ENCODE measurements at places on chromosomes 2 and 18.

- no peak for DNase-seq
These were observed 284 bp downstream of the TIMM21 start for GRCh38 chr18:74148543-74149070.

DNA sequence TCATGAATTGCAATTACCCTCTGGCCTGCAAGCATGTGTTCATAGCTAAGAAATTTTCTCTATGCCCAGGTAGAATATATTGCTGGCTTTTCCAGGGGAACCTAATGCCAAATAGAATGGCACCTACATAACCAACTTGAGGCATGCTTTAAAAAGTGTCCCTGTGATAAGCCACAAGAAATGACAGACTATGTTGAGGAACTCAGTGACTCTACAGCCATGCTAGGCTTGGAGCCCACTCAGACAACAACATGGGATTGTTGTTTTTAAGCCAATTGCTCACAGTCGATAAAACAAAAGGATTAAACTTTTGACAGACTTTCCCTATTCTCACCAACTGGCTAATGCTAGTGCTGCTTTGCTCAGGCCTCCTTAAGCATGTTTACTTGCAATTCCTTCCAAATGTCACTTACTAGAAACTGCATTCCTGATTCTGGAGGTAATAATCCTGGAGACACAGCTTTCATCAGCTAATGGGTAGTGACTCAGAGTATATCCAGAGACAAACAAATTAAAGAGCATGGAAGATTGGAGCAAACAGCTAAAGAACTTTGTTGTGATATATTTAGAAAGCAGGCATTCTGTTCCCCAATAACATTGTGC is 249.0 kb downstream of the SLC8A1 start:
- peak; percentile 28 for DNase-seq

DNA sequence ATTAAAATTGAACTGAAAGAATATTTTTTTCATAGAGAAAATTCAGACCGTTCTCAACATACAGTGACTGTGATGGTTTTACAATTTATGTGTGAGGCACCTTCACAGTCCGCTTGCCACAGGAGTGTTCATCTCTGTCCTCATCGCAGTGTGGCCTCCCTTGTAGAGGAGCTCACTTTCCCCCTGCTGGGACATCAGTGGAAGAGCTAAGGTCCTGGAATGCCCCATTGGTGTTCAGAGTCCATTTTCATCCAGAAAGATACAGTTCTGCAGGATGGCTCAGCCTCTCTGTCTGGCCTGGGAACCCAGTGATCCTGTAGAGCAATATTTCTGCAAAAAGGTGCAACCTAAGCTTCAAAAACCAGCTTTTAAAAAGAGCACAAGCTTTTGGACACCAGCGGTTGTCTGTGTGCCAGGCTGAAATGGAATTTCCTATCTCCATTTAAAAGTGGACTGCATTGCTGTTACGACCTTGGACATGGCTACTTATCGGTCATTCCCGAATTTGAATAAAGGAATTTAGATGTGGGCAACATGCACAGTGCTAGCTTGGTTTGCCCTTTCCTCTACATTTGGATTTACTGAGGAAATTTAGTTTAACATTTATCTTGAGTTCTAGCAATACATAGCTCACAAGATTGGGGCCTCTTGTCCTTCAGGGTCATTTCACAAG is 26.7 kb upstream of the FAM237A start:
- no peak for DNase-seq

GRCh38 chr2:144694456-144694855 is 174.5 kb upstream of the ZEB2 start:
- no peak for DNase-seq

DNA sequence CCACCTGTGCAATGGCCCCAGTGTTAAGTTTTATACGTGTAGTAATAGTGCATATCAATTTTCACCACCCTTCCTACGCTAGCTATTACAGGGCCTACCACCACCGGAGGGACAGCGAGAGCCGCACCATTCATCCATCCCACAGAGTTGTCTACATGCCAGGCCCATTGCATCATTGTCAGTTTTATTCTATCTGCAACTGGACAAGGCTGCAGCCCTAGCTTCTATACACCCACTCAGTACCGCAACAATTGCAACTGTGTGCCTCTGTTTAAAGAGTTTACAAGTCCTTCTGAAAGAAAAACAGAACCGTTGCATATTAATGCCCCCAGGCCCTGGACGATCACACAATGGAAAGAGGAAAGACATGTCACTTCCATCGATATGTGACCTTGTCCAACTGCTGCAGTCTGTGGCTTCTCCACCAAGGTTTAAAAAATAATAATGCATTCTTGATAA is 58.6 kb downstream of the ZEB2 start:
- no peak for DNase-seq

GRCh38 chr2:85120363-85120762 is 12.8 kb upstream of the TCF7L1 start:
- no peak for DNase-seq

All from fibroblast of skin of left biceps (primary cell).